ENCODE measurements at places on chromosomes 6 and 20.

DNA sequence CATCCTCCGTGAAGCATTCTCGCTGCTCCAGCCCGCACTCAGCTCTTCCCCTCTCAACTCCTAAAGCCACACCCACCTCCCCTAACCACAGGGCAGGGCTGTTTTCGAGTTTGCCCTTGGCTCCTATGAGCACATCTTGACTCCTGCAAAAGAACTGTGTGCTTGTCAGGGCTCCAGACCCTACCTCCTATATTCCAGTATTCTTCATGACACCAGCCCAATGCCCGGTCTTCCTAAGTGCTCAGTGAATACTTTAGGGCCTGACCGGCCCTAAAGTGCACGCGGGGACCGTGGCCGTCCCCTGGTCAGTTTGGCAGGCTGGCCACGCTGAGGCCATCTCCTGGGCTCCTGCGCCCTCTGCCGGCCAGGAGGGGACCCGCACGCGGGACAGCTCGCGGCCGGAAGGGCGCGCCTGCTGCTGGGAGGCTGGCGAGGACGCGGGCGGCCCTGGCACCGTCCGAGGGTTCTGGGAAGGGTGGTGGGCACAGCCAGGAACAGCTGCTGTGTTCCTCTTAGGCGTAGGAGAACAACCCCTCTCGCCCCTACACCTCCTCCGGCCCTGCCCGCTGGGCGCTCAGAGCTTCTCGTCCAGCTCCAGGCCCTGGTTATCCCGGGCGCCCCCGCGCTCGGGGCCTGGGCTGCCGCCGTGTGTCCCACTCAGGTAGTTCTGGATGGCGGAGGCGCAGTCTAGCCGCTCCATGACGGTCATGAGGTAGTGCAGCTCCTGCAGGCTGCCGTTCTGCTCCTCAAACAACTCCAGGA is 11.0 kb downstream of the UNC5CL start:
- peak; percentile 47 for DNase-seq

DNA sequence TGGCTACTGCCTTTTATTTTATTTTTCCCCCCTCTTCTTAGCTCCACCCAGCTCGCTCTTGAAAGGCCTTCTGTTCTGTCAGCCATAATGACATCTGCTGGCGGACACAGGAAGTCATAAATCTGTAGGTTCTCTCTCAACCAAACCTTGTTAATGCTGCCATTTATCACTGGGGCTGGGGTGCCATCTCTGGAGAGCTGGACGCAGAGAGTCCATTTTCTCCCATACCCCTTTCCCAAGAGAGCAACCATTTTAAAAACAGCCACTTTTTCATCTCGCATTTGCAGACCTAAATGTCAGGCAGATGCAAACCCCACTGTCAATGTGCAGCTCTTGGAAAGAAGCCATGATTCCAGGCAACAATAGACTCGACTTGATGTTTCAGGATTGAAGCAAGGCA is 13.0 kb upstream of the TSHZ2 start:
- DNase-seq: no peak

GRCh38 chr6:147042679-147043078 is 161.5 kb upstream of the STXBP5 start:
- no peak for DNase-seq

DNA sequence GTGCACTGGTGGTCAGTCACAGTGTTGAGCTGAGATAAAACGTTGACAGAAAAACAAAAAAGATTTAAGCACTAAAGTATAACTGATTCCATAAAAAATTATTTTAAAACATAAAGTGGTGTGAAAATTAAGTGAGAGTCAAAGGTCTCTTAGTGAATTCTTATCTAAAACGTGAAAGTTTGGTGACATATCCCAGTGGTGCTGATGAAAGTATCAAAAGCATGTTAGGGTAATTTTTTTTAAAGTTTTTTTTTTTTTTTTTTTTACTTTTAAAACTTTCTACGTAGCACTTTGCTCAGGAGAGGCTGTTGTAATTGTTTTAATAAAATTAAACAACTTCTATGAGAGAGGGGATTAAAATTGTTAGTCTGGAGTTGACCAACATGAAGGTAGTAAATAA is 65.6 kb upstream of the TMEM30A start:
- DNase-seq: no peak

GRCh38 chr20:35627121-35627520 is 11.5 kb downstream of the SPAG4 start:
- no peak for DNase-seq

GRCh38 chr6:130019326-130020072 is 1.1 kb downstream of the L3MBTL3 start:
- no peak for DNase-seq

DNA sequence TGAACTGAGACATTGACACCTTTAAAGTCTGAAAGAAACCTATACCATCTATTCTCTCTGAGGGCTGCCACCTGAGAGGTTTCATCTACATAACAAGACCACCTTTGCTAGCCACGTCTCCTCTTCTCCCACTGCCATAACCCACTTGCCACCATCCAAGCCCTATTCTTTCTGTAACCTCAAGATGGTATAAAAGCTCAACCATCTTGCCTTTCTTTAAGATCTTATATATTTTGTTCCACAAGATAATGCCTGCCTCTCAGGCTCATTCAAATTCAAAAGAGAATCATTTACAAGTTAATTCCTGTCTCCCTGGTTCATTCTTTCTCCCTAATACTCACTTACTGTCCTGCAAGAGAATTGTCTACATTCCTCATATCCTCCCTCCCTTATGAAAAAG is 192.5 kb downstream of the OTOR start:
- DNase-seq: no peak

- no peak for DNase-seq
Observed at GRCh38 chr20:49889001-49889934, 26.1 kb downstream of the SPATA2 start.

DNA sequence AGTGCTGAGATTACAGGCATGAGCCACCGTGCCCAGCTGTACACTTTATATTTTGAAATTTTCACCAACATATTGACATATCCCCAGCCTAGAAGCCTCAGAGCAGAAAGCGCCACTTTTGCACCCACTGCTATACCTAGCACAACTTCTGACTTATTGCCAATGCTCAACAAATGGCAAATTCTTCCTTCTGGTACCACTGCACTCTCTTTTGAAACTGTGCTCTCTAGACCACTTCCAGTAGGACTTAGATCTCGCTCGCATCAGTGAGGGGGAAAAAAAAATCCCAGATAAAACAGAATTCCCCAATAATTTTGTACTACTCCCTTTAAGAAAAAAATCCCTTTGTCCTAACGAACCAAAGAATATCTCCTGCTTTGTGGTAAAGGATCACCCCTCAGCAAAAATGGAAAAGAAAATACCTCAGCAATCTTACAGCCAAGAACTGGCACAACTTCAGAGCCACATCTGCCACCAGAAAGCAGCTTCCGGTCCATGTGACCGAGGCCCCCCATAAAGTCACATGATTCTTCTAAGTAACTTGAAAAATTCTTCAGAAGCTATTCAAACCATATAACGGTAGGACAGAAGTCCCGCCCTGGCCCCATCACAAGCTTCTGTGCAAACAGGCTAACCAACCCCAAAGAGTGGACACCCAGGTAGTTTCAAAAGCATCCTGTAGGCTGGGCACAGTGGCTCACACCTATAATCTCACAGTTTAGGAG is 18.5 kb upstream of the IL17F start:
- no peak for DNase-seq

DNA sequence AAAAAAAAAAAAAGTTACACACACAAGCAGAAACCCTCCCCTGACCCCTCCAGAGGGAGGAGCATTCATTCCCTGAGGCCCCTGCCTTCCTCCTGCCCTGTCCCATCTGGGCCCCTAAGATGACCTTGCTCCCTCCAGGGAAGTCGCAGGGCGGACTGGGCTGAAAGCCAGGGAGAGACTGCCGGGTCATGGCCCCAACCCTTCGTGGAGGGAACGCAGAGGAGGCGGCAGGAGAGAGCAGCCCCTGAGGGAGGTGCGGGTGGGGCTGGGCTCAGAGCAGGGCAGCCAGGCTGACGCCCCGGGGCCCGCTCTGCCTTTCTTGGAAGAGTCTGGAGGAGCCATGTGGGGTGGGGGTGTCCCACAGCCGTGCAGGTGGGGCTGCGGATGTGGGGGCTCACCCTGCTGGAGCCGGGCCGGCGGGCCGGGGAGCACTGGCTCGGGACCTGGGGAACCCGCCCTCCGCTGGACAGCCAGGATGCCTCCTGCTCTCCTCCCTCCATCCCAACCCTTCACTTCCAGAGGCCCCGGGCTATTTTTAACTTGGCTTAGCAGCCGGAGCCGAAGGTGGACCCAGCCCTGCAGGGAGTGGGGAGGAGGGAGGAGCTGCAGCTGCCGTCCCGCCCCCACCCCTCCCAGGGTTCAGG is 15.0 kb upstream of the ABHD16B start:
- no peak for DNase-seq

DNA sequence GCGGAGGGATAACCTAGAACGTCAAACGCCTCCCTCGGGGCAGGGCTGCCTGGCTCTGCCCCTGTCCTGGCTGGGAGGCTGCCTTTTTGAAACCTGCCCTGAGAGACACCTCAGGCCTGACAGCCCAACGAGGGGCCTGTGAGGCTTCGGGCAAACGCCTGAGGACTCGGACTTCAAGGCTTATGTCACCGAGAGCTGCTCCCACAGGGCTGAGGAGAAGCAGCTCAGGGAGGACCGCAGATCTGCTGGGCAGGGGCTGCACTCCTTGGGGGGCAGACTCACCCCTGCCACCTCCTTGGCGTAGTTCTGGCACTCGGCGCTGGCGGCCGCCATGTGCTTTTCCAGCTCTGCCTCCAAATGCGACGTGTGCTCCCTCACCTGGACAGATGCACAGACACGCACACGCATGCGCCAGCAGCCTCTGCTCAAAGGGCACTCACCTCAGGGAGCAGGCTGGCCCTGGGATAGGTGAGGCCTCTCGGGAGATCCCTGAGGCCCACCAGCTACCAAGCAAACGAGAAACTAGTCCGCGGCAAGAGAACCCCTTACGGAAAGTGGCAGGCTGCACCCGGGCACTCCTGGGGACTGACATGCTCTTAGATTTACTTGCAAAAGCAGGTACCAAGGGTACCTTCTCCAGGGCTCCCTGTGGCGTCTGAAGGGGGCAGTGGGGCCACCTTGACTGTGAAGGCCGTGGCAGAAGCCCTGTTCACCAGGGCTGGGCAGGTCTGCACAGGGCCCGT is 49.6 kb downstream of the DSTN start:
- no peak for DNase-seq

DNA sequence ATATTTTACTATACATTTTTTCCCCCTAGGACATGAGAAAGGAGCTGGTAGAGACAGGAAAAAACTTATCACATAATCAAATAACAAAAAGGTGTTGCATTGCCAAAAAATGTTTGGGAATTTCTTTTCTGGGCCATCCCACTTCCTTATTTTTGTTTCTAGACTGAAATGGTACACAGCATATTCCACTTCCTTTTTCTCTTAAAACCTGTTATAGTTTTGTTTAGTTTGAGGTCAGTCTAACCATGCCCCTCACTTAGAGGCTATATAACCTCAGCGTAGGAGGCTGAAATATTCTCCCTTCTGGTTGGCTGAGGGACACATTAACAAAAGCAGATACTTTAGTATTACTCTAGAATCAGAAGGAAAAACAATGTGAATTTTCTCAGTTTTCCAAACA is 323.9 kb downstream of the GJA1 start:
- no peak for DNase-seq

- no peak for DNase-seq
Observed at GRCh38 chr20:59580146-59580946, 24.0 kb upstream of the PHACTR3 start.

DNA sequence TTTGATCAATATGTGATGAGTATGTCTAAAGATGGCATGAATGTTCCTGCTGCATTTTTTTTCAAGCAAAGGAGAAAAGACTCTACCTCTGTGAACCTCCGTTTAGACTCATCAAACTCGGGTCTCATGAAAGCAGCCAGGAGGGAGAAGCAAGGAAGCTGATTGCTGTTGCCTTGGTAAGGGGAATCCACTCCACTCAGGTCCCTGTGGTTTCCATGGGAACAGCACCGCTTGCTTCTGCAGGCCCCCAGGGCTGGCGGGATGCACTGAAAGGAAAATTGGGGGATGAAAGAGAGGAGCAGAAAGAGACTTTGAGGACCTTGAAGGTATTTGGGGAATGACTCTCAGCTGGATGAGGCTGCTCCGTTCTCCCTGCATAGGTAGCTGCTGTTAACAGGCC is 249.6 kb upstream of the RIN2 start:
- no peak for DNase-seq

GRCh38 chr6:38973178-38974057 is 75.2 kb upstream of the GLP1R start:
- no peak for DNase-seq

- no peak for DNase-seq
Observed at GRCh38 chr20:41609474-41609873, 8.7 kb downstream of the CHD6 start.

DNA sequence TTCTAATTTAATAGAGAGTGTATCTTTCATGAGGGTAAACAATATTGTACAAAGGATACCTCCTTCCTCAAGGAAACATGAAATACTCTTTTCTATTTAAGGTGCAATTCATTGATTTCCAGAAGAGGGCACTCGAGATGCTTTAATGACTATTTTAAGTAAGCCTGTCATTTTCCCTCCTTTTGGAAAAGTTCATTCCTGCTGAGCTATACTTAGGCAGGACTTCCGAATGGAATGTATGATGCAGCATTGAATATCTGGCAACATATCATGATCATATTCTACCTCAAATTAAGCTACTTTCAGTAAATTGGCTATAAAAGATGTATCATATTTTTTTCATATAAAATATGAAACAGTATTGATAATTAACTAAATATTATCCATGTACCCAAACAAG is 5.0 kb downstream of the DST start:
- no peak for DNase-seq

- no peak for DNase-seq
Observed at GRCh38 chr6:35719404-35719829, 17.4 kb upstream of the ARMC12 start.

DNA sequence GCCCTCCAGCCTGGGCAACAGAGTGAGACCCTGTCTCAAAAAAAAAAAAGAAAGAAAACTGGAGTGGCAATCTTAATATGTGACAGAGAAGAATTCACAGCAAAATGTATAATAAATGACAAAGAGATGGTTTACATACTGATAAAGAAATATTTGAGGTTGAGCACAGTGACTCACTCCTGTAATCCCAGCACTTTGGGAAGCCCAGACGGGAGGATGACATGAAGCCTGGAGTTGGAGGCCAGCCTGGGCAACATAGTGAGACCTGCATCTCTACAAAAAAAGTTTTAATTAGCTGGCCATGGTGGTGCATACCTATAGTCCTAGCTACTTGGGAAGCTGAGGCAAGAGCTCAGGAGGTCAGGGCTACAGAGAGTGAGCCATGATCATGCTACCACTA is 12.4 kb upstream of the DEFB118 start:
- DNase-seq: no peak

DNA sequence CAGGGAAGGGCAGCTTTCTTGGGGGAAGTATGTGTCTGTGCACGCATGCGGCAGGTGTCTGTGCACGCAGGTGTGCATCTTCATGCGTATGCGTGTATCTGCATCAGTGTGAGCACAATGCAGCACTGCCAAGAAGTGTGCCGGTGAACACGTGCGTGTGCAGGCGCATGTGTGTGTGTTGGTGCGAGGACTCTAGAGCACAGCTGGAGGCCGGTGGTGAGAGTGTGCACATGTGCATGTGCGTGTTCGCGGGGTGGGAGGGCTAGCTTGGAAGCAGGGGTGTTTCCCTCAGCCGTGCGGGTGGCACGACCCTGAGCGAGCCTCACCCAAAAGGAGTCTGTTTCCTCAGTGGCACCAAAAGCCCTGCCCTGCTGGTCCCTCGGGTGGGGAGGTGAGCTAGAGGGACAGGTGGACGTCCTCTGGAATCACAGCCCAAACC is 7.5 kb downstream of the SLC17A9 start:
- DNase-seq: no peak
